ENCODE measurements at places on chromosomes 1 and 21. TPM values are rescaled to one million over a fixed set of nuclear protein-coding genes. Genes with fewer than 3 reads are reported as not detected.

Gene NID1
- not detected for total RNA-seq

Gene EXO5
- total RNA-seq = 8.4 TPM

Gene SRP9
- total RNA-seq = 281 TPM

DNA sequence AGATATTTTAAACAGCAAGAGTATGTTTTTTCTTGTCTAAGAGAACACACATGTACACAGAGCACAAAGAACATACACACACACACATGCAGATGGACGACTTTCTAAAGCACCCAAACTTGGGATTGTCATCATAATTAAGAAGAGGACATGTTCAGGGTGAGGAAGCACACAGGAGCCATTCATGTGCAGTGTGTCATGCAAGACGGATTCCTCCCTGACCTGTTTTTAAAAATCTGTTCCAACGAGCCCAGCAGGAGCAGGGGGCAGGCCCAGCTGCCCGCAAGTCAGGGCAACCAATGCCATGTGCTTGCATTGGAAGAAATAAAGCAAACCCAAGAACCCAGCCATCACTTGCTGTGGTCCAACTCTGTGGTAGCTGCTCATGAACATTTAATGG, 167.3 kb upstream of the ZNF644 start:
- no peak for DNase-seq

GRCh38 chr1:109134423-109134822, 20.5 kb downstream of the ELAPOR1 start:
- no peak for DNase-seq

GRCh38 chr1:66563094-66563800, 29.3 kb downstream of the SGIP1 start:
- no peak for DNase-seq

DNA sequence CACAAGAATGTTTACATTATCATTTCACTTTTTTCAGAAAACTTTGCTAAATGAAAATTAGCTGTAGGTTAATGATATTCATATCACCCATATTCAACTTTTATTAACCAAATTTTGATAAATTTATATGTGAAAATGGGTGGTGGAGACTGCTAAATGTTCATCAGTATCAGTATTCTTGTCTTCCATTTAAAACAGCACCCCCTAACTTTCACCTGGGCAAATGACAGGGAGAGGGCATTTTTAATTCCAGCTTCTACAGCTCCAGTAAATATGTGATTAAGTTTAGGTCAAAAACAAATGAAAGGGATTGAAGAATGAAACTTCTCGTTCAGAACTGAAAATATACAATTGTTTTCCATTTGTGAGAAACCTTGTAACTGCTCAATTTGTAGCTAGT, 722.2 kb downstream of the KCNT2 start:
- DNase-seq = no peak

DNA sequence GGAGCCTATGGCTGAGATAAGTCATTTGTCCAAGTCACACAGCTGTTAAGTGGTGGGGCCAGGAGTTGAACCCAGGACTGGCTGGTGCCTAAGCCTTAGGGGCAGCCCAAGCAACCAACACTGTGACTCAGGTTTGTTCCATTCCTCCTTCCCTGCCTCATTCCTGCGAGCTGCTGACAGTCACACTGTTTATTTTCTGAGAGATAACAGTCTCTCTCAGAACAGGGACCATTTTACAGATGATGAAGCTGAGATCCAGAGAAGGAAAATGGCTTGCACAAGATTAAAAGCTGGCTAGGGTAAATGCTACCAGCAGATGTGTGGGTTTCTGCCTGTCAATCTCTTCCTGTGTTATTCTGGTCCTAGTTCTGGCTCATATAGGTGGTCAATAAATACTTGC, 24.3 kb upstream of the TCEA3 start:
- DNase-seq = no peak

- no peak for DNase-seq
These were observed 61.7 kb upstream of the MRPS6 start for GRCh38 chr21:34011660-34012059.

GRCh38 chr1:2523191-2523890, 3.1 kb downstream of the PANK4 start:
- DNase-seq = no peak

Data from activated naive CD4-positive, alpha-beta T cell treated with anti-CD3 and anti-CD28 coated beads, Interleukin-2, amount 50 U/mL, for 72 hours (primary cell).